Naive thymus-derived CD4-positive, alpha-beta T cell (primary cell): ENCODE measurements at places on chromosomes 3 and 15. TPM values are rescaled to one million over a fixed set of nuclear protein-coding genes. Genes with fewer than 3 reads are reported as not detected.

DNA sequence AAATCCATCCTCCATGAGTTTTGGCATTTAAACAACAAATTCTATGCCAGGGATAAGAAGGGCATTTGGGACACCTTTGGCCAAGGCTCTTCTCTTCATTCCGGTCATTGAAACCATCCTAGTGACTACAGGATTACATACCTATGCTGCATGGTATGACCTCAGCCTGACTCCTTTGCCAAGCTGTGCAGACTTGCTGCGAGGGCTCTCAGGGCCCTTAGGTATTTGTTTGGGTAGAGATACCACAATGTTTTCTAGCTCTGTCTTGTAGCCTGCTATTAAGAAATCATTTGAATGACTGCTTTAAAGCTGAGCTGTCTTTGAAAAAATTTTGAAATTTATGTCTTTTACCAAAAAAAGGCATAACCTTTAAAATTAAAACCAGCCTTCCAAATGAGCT is 749.8 kb upstream of the SGO1 start:
- no peak for DNase-seq

- peak; percentile 10 for DNase-seq
Observed at GRCh38 chr3:100335434-100335833, 877 bp downstream of the NIT2 start.

DNA sequence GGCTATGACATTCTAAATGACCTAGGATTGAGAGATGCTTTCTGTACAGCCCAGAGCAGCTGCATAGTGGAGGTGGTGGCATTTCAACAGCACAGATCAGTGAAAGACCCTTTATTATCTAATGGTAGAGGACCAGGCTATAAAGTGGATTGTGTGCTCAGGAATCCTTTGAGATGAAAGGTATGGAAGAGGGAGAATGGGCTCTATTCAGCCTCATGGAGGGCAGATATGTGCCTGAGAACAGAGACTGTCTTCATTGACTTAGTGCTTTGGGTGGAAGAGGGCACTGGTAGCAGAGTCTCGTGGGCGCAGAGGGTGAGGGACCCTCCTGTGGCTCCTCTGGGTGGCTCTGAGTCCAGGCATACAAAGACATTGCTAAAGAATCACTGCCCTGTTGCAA is 130.0 kb upstream of the SLC24A5 start:
- no peak for DNase-seq

Gene GABRB3
- not detected for polyA plus RNA-seq

Gene KY
- polyA plus RNA-seq: not detected

Gene GOLGA8Q
- polyA plus RNA-seq: not detected

Gene CHRD
- not detected for polyA plus RNA-seq

GRCh38 chr3:52450489-52451236 is 3.2 kb downstream of the TNNC1 start:
- no peak for DNase-seq

GRCh38 chr15:53837263-53837662 is 77.8 kb upstream of the WDR72 start:
- no peak for DNase-seq

- DNase-seq: no peak
Observed at GRCh38 chr3:119834754-119835370, 53.0 kb downstream of the NR1I2 start.

GRCh38 chr15:25504307-25504706 is 65.5 kb upstream of the UBE3A start:
- no peak for DNase-seq

- DNase-seq: peak; percentile 90
Observed at GRCh38 chr3:72996473-72997333, at the start of gene PPP4R2. PPP4R2 (plus strand) TSS chr3:72996811; CDS start chr3:72997038, 227 bp downstream.

Gene PRICKLE2
- not detected for polyA plus RNA-seq

GRCh38 chr15:77944002-77944867 is 133.3 kb downstream of the TBC1D2B start:
- DNase-seq: no peak

Gene SLC9C1
- 0.08 TPM for polyA plus RNA-seq

Gene CNTN6
- polyA plus RNA-seq: not detected

DNA sequence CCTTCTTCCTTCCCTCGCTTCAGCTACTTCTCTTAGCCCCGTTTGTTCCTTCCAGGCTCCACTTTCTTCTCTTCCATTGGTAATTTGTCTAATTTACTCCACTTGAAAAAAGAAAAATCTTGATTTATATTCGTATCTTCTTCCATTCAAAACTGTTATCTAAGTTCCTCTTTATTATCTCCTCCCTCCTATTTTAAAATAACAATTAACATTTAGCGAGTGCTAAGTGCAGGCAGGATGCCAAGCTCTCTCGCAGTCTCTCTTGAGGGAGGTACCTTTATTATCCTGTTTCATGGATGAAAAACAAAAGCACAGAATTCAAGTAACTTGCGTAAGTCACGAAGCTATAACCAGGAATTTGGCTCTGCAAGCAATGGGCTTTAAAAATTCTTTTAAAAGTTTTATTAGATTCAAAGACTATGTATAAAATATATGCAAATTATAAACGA is 418.9 kb upstream of the NAALADL2 start:
- no peak for DNase-seq

GRCh38 chr3:157407769-157408168 is 28.9 kb upstream of the PTX3 start:
- DNase-seq: no peak

DNA sequence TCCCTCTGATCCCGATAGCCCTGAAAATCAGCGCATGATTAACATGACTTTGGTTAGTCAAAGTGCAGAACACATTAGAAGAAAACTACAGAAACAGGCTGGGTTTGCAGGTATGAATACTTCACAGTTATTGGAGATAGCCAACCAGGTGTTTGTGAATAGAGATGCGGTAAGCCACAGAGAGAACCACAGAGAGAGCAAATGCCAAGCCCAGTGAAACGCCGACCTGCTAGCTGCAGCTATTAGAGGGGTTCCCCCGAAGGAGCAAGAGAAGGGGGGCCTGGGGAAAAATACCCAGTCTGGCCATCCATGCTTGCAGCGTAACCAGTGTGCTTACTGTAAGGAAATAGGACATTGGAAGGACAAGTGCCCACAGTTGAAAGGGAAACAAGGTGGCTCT is 523.9 kb upstream of the CNTN3 start:
- no peak for DNase-seq

Gene CCR4
- polyA plus RNA-seq: 0.51 TPM

DNA sequence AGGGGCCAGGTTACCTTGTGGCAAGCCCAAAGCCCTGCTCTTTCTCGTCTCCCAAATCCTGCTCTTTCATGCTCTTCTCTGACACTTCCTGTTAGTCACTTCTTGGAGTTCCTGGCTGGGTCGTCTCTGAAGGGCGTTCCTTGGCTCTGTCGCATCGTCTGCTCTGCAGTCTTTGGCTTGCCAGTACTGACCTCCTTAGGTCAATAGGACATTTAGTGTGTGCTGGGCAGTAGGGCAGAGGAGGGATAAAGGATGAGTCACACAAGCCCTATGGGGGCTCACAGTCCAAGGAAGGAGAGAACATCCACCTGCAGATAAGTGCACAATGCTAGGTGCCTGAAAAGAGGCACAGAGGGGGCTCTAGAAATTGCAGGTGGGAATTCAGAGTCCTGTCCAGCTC is 87.5 kb downstream of the FAM43A start:
- DNase-seq: no peak

Gene MRAS
- not detected for polyA plus RNA-seq

DNA sequence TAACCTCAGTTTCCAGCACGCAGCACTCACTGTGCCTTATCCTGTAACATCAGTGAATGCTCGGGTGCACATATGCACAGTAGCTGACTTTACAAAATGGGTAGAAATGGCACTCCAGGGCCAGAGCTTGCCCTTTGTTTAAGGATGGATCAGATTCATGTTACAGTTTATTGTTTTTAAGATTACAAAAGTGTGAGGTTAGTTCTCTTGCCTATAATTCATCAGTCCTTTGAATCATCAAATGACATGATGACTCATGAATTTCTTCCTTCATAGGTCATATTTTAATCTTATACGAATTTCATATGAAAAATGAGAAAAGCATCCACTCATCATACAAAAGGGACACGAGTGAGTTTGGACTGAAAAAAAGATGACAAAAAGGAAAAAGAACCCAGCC is 545.3 kb downstream of the GBE1 start:
- DNase-seq: no peak

GRCh38 chr3:126646674-126647073 is 8.2 kb downstream of the TXNRD3 start:
- DNase-seq: no peak

DNA sequence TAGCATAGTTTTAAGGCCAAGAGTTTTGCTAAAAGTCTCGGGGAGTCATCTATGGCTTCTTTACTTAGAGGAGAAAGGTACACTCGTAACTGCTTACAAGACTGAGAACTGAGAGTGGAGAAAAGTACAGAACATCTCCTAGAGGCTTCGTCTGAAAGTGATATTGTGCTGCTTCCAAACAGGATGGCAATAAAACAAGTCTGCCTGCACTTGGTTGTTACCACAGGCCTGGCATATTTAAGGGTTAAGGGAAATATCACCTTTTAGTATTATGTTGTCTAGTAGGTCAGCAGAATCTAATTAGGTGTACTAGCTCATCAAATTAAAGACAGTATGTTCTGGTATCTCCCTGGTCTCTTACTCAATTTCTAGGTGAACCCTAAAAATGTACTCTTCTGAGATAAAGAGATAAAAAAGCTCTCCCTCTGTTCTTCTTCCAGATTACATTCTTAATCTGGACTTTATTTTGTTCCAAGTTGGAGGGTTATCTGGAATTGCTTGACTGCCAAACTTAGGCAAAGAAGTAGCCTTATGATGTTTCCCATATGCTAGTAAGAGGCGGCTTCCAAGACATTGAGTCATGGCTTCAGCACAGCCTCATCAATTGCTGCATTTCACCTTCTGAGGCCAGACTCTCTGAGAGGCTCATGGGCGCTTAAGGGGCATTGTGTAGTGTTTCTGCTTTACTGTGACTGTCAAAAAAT is 181.3 kb downstream of the LSAMP start:
- no peak for DNase-seq

- no peak for DNase-seq
Observed at GRCh38 chr3:25910997-25911396, 121.1 kb downstream of the OXSM start.

Gene FOXL2
- not detected for polyA plus RNA-seq

DNA sequence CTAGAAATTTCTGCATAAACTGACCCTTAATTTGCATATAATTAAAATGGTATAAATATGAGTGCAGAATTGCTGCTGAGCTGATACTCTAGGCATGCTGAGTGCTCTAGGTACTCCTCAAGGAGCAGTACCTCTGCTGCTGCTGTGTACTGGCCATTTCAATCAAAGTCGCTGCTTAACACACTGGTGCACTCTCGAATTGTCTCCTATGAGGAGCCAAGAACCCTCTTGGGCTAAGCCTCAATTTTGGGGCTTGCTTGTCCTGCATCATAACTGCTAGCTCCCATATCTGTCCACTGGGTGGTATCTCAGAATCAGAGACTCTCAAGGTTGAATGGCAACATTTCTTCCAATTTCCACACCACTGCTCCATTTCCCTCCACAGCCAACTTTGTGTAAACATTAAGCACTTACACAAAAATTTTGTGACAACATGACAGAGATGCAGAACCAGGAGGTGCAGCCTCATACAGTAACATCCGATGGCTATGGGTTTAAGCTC is 82.5 kb downstream of the XXYLT1 start:
- no peak for DNase-seq

DNA sequence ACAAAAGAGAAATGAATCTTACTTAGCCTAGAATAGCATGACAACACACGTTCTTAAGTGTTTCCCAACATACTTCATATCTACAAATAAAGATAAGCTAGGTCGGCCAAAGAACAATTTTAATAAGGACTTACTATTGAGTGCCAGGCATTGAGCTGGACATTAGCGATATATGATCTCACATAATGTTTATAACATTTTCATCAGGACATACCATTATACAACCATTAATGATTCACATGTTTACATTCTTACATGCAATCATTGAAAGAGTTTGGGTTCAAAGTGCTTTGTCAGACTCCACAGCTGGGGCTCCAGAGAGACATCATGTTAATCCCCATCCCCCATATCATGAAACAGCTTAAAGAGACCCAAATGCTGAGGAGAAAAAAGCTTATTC is 189.0 kb downstream of the STT3B start:
- DNase-seq: no peak

DNA sequence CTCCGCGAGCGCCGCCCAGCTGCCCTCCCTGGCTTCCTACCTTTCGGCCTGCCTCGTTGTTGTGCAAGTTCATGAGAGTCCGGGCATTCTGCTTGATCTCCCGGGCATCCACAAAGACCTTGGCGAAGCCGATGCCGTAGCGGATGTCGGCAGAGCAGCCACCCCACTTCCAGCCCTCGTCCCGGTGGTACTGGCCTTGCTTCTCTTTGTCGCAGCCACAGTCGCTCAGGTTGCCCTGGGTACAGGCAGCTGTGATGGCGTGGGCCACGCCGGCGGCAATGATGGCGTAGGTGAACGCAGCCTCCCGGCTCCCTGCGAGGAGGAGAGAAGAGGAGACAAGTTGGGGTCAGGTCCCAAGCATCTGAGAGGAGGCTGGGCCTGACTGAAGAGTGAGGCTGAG is 25.4 kb downstream of the WNT7A start:
- no peak for DNase-seq

DNA sequence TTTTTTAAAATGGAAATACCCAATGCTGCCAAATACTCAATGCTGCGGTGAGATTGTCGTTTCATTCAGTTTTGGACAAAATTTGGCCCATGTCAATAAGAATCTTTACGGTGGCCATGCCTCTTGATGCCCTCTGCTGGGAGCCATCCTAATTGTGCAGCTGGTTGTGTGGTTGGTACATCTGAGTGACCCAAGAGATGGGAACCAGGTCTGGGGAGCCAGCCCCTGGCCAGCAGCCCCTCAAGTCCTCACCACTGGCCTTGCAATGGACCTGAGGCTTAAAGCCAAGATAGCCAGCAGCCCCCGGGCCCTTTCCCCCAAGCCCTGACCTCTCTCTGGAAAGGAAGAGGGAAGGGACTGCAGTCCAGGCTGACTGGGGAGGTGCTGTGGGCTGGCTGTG is 36.4 kb upstream of the ESYT3 start:
- DNase-seq: peak; percentile 4

Gene TFRC
- polyA plus RNA-seq: 23.7 TPM

DNA sequence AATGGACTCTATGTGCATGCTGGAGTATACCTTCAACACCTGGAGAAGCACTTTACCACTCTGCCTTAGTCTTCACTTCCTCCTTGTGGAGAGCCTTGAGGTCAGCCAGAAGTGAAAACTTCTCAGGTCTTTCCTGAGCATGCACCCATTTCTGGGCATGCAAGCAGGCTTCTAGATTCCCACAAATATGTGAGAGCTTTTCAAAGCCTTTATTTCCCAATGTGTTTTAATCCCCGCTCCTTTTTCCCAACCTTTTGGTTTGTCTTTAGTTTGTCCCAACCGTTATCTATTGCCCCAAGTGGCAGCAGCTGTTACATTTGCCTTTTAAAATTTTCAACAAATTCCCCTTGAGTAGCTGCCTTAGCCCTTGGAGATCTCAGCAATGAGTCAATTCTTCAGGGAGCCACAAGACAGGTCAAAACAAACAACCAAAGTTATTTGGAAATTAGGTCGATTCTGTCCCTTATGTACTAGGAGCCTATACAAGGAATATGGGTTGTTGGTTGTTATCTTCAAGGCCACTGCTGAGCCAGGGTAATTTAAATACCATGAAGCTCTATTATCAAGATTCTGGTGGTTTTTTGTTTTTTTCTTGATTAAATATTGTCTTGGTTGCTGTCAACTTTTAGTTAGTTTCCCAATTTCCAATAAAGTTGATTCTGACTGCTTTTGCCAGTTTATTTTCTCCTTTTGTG is 44.4 kb downstream of the LSM3 start:
- no peak for DNase-seq

GRCh38 chr3:176992978-176993377 is 204.3 kb downstream of the TBL1XR1 start:
- DNase-seq: no peak

GRCh38 chr15:64112904-64113303 is 17.1 kb downstream of the SNX1 start:
- no peak for DNase-seq
